ENCODE measurements at places on chromosomes 16 and 17. TPM values are rescaled to one million over a fixed set of nuclear protein-coding genes. Genes with fewer than 3 reads are reported as not detected.

DNA sequence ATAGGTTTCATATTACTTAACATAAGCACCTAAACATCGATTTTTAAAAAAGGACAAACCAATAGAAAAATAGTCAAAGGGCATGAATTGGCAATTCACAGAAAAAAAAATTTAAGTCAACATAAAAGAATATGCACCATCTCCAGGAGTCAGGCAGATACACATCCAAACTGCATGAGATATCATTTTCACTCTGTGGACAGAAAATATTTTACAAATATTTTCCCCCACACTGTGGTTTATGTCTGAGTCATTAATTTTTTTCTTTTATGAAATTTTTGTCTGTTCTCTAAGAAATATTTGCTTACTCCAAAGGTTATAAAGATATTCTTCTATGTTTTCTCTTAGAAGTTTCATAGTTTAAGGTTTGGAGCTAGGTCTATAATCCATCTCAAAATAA lies 74.4 kb upstream of the DNAH17 start:
- no peak for DNase-seq

- no peak for DNase-seq
Measured at GRCh38 chr17:19303367-19303776, 59.2 kb downstream of the B9D1 start.

Gene MPP3
- 5.2 TPM for total RNA-seq

Gene HASPIN
- total RNA-seq: 5.2 TPM

Gene C1QTNF8
- total RNA-seq: not detected

Gene SHISA6
- not detected for total RNA-seq

DNA sequence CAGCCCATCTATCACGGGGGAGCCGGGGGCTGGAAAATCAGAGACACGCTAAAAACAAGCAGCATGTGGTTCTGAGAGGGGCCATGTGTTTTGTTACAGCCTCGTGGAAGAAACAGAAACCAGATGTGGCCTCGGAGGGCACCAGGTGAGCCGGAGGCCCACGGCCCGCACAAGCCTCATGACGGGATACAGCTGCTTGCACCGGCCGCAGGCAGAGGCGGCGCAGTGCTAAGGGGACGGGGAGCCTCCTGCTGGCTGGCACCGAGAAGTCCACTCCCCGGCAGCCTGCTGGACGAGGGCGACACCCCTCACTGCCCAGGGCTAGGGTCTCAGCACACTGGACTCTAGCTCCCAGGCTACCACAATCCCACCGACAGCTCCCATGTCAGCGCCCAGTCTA lies 19.2 kb downstream of the NDUFAF8 start:
- DNase-seq: no peak

- no peak for DNase-seq
Measured at GRCh38 chr16:22633799-22634198, 123.1 kb downstream of the NPIPB5 start.

Gene CES1
- total RNA-seq: not detected

- no peak for DNase-seq
Measured at GRCh38 chr16:12985516-12985915, 84.1 kb downstream of the SHISA9 start.

GRCh38 chr16:26697807-26698206 lies 368.9 kb upstream of the C16orf82 start:
- DNase-seq: no peak

- no peak for DNase-seq
Measured at GRCh38 chr16:10370096-10370726, 15.7 kb upstream of the ATF7IP2 start.

All from endothelial cell (in vitro differentiated cells).